ENCODE measurements at places on chromosomes 2 and 18. TPM values are rescaled to one million over a fixed set of nuclear protein-coding genes. Genes with fewer than 3 reads are reported as not detected.

DNA sequence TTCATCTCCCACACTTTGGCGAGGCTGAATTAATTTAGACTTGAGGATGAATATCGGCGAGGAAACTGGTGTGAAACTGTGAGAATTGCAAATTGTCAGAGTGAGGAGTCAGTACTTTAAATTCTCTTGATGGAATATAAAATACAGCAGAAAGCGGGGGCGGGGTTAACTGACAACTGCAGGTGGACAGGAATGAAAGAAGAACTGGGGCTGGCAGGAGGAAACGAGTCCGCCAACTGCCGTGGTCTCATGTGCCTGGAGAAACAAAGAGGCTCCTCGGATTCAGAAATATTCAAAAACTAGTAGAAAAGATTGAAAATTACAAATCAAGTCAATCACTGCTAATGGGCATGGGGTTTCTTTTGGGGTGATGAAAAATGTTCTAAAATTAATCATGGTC lies 44.3 kb downstream of the MOGAT1 start:
- no peak for DNase-seq

DNA sequence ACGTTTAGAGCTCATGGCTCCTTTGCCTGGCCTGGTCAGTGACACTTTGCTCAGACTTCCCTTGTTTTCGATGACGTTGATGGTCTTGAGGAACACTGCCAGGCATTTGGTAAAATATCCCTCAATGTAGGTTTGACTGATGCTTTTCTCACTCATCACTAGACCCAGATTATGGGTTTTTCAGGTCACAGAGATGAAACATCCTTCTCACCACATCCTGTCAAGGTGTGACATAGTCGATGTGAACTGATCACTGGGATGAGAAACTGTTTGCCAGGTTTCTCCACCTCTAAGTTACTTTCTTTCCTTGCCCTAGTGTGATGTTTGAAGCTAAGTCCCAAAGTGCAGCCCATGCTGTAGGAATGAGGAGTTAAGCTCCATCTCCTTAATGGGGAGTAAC lies 81.5 kb downstream of the AFF3 start:
- DNase-seq: no peak

The RAPH1 gene
- 69.8 TPM for total RNA-seq

DNA sequence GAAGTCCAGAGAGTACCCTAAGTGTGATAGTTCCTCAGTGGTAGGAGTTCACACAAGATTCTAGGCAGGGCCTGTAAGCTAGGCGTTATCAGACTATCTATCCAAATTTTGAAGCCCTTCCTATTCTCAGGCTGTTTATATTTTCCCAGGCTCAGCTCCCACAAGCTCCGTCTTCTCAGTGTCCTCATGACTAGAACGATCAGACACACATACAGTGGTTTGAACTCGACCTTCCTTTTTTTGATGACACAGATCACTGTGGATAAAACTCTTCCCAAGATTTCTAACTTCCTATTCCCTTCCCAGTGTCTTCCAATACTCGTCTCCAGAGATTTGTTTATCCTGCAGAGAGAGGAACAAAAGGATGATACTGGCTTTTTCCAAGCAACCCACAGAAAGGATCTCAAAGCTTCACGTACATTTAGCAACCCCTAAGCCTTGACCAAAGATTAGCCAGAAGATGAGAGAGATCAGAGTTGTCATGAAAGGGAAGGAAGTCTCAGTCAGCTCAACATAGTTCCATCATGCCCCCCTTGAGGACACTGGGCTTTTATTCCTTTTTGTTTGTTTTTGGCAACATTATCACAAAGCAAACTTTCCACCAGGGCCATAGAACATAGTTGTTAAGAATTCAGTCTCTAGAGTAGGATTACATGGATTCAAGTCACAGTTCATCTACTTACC lies 42.3 kb upstream of the DOK6 start:
- no peak for DNase-seq

GRCh38 chr2:207041786-207042554 lies 102.7 kb downstream of the CPO start:
- no peak for DNase-seq

GRCh38 chr2:46569766-46570165 lies 90.4 kb downstream of the TMEM247 start:
- DNase-seq: no peak

The KIF1A gene
- total RNA-seq: 1.2 TPM

The BCL2L11 gene
- total RNA-seq: 16.4 TPM

The POTEC gene
- not detected for total RNA-seq

The PSMA8 gene
- not detected for total RNA-seq

- no peak for DNase-seq
Observed at GRCh38 chr2:98803405-98804264, 72.7 kb upstream of the MGAT4A start.

The PSMD14 gene
- total RNA-seq: 73.3 TPM

GRCh38 chr2:8799004-8799403 lies 38.4 kb downstream of the KIDINS220 start:
- DNase-seq: no peak

The SKOR2 gene
- not detected for total RNA-seq

- no peak for DNase-seq
Observed at GRCh38 chr18:52933356-52933755, 593.4 kb downstream of the DCC start.

The ZNF521 gene
- total RNA-seq: 118 TPM

The MBD1 gene
- 55.2 TPM for total RNA-seq

- DNase-seq: no peak
Observed at GRCh38 chr2:171807831-171808393, 86.1 kb downstream of the SLC25A12 start.

GRCh38 chr2:69086466-69086865 lies 73.5 kb downstream of the ANTXR1 start:
- DNase-seq: no peak
